ENCODE measurements at places on chromosomes 2 and 18. TPM values are rescaled to one million over a fixed set of nuclear protein-coding genes. Genes with fewer than 3 reads are reported as not detected.

- no peak for DNase-seq
These were observed 199.2 kb upstream of the NRP2 start for GRCh38 chr2:205483095-205483494.

Gene CCDC85A
- total RNA-seq: not detected

DNA sequence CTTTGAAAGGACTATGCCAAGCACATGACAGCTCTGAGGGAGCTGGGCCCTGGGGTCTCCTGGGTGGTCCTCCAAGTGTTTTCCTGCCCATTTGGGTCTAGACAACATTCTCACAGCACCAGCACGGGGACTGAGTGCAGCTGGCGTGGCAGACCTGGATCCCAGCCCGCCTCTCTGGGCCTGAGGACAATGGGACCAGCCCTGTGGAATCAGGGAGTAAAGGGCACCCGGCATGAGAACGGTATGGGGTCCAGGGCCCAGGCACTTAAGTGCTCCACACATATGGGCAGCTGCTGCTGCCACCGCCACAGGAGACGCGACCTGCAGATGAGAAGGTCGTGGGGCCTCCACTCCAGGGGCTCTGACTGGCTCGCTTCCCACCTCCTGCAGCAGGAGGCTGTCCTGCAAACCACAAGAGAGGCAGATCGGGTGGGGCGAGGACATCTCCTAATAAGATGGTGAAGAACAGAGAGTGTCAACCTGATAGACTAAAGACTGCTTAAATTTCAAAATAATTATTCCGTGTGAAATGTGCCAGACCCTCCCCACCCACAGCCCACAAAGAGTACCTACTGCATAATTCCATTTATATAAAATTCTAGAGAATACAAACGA lies 46.3 kb downstream of the FAM178B start:
- DNase-seq: no peak

GRCh38 chr2:159035790-159036411 lies 67.5 kb downstream of the TANC1 start:
- DNase-seq: no peak

DNA sequence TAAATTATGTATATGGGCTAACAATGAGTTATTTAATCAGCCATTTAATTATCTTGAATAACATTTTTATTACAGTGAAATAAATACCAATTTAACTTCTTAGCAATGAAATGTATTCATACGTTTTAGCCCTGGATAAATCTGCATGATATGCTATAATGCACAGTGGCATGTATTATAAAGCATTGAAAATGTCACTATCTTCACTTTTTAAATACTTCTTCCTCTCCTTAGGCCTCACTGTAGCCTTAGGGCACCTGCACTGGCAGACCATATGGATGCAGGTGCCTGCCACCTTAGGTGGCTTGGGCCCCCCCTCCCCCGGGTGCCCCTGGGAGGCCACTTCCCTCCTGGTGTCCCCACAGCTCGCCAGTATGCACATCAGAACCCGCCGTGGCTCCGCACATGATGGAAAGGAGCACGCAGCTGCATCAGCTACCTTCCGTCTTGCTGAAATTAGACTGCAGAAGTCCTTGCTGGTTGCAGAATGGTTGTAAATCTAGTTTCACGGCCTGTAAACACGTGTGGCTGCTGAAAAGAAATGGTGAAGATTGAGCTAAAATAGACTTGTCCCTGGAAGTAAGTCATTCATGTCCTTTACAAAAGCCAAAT lies 56.7 kb downstream of the ADI1 start:
- DNase-seq: no peak

Gene GRHL1
- 0.49 TPM for total RNA-seq

DNA sequence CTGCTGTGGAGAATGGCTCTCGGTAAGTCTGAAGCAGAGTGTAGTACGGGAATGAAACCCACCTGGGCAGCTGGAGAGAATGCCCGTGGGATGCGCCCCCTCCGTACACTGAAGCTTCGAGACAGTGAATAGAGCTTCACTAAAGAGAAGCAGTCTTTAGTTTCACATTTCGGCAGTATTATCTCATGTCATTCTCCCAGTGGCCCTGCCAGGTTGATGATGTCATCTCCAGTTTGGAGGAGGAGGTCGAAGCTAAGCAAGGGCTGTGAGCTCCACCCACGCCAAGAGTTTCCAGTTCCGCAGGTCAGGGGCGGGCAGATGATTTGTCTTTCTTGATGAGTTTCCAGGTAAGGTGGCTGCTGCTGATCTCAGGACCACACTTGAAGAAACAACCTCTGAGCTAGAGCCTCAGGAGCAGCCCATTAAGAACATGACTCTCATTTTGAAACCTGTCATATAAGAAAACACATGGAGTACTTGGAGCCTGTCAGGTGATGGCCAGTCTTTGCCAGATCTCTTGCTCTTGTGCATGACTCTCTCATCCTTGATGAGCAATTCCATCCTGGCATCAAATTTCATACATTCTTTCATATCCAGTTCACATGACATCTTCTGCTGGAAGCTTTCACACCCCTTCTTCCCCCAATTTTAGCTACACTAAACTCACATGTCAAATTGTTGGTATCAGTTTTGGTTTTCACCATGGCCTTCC lies 475.0 kb downstream of the RNF144A start:
- DNase-seq: no peak

- DNase-seq: no peak
These were observed 48.3 kb downstream of the RAB31 start for GRCh38 chr18:9756271-9756932.

DNA sequence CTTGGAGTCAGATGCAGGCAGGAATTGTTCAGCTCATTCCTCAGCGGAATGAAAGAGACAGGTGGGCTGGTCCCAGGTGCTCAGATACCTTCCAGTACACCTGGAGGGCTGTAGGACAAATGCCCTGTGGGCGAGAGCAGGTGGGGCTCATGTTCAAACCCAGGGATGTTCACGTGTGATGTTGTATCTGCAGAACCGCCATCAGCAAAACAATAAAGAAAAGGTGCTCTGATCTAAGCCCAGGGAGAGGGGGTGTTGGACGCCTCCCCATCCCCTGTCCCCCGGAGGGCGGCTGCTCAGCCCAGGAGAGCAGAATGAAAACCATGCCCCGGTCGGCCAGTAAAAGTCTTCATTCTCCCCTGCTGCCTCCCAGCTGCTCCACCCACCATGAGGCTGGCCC lies 197.4 kb downstream of the HAUS1 start:
- DNase-seq: no peak

GRCh38 chr2:833180-833579 lies 117.5 kb upstream of the SNTG2 start:
- DNase-seq: no peak

DNA sequence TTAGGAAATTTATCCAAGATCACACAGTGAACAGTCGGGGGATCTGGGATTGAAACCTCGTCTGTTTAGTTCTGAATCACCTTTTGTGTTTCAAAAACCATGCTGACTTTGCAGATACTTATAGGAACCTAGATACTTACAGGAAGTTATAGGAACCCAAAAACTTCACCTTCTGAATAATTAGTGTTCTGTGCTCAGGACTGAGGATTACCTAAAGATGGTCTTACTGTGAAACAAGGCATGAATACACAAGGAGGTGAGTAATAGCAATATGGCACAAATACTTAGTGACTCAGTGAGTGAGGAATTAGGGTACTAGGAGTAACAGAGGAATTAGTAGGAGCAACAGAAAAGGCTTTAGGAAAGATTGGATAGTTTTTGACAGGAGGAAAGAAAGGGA lies 145.5 kb downstream of the LRATD1 start:
- DNase-seq: no peak

GRCh38 chr2:70523996-70524965 lies 29.3 kb downstream of the TGFA start:
- peak; percentile 42 for DNase-seq

Gene COL6A3
- 2.1 TPM for total RNA-seq

DNA sequence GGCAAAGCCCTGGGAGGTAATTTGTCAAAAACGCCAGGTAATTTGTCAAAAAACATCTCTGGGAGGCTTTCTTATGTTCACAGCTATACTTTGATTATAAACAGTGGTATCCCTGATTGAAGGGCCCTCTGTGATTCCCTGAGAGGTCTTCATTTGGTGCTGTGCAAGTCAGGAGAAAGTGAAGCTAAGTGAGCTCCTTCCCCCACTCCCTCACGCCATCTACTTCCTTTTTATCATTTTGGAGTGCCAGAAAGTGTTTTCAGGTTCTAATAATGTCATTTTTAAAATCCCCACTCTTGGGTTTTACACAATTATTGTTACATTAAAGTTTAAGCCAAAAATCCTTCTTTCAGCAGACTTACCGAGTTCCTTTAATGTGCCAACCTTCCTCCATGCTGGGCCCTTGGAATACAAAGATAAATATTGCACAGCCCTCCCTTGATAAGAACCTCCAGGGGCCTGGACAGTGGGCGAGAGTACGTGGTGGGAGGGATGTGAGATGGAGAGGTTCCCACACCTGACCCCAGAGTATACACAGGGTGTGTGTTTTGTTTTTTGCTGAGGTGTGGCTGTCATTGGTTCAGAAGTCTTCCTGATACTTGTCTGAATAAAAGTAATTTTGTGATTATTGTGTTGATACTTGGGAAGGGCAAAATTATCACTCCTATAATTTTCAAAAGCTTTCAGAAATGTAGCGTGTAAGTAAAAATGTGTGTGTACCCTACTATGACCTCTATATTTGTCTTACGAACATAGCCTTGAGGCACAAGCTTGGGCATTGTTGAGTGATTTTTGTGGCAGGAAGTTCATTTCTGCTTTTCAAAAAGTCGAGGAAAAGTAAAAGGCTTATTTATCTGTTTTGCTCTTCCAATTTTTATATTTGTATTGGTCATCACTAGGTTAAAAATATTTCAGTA lies 8.2 kb downstream of the MAPRE2 start:
- DNase-seq: no peak

DNA sequence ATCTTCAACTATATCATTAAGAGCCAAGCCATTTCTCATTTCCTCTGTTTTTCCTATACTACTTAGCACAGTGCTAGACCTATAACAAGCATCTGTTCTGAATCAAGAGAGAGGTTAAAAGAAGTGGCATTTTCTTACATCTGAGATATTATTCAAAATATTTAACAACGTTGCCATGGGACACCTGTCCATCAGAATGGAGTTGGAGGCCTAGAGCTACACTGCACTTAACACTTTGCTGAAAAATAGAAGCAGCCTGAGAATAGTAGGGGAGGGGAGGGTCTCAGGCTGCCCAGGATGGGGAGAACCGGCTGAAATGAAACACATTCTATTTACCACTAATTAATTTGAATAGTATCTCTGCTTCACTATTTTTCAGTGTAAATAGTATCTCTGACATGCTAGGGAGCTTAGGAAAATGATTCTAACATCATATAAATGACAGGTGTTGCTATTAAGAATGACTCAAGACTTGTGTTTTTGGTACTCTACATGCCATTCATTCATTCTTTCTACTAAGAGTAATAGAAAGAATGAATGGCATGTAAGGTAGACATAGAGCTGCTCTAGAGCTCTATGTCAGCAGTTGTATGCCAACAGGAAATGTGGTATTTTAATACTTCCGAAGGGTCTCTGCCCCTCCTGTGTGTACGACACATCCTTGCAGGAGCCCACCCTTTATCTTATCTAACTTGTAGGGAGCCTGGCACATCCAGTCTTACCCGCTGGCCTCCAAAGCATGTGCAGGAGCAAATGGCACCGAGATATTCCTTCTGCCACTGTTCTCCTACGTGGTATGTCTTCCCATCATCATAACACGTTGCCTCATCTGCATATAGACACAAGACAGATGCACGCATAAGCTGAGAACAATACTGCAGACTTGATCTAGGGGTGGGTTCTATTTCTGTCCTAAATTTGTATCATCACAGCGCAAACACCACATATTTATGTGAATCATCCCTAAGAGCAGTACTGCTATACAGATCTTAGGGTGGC lies 52.6 kb downstream of the ATIC start:
- no peak for DNase-seq

Gene PROKR1
- not detected for total RNA-seq

Gene KLHL41
- 0.25 TPM for total RNA-seq

DNA sequence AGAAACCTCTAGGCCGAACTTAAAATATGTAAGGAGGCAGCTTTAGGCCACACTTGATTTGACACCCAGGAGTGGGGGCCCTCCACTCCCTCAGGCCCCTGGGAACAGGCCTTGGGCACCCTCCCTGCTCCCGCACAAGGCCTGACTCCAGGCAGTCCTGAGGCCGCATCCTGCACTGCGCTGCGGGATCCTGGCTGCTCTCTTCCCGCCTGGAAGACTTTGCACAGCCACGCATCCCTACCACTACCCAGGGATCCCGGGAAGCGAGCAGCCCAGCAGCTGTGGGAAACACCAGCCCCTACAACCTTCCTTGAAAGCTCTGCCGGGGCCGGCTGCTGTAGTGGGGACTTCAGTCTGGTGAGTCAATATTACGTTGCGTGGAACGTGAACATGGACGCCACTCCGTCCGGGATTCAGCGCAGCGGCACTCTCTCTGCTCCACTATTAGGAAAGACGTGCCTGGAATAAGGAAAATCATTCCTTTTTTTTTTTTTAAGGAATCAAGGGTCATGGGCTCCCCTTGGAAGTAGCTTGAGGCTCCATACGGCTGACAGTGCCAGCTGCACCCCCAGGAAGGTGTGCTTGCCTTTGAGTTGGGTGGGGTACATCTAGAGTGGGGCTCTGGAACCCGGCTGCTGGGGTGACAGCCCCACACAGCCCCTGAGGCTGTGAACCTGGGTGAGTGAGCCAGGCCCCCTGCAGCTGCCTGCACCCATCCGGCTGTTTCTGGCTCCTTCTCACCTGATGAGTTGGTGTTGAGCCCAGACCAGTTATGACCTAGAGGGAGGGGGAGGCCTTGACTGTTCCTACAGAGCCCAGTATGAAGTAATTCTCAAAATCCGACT lies 119.2 kb upstream of the TMEM18 start:
- no peak for DNase-seq

GRCh38 chr18:57792631-57793301 lies 10.3 kb downstream of the ATP8B1 start:
- DNase-seq: no peak

DNA sequence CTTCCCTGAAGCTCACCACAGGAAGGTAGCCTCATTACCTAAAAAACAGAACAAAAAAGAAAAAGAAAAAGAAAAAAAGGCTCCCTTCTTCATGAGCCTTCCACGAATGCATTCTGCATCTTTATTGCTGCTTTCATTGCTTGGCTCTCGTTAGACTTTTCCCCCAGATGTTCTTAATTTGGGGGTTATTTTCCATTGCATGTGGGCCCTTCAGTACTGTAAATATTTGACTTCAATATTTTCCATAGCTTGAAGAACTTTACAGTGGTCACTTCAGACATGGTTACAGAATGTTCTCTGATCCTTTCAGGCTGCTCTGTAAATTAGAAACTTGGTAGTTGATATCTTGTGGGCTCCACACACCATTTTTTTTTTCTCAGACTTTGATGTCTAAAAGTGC lies 65.6 kb upstream of the COPS8 start:
- DNase-seq: no peak

Gene ZSWIM2
- total RNA-seq: not detected

Gene PASK
- 290 TPM for total RNA-seq

Gene UGT1A6
- not detected for total RNA-seq

All from CD4-positive, alpha-beta memory T cell (primary cell).